ENCODE measurements at places on chromosomes 2 and 18.
A peak's percentile ranks its signal among the peaks of the same experiment; 100 is the strongest.

DNA sequence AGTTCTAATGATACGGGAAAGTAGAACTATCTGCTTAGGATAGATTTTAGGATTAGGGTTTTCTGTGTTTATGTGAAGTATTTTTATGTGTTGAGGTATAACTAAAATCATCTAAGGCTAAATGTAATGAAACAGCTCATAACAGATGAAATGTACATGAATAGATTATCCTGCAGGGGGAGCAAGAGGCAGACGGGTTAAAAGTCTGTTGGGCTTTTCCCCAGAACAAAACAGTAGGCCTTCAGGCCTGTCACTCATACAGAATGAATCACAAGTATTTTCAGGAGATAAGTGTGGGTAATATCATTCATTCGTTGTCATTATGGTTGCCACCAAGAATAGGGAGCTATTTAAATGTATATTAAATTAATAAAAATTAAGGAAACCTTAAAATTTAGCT lies 107.9 kb upstream of the IL1R2 start:
- no peak for DNase-seq

GRCh38 chr2:78486565-78486964 lies 538.9 kb upstream of the REG3G start:
- DNase-seq = no peak

- no peak for DNase-seq
Measured at GRCh38 chr2:46967990-46968647, 52.5 kb upstream of the MCFD2 start.

DNA sequence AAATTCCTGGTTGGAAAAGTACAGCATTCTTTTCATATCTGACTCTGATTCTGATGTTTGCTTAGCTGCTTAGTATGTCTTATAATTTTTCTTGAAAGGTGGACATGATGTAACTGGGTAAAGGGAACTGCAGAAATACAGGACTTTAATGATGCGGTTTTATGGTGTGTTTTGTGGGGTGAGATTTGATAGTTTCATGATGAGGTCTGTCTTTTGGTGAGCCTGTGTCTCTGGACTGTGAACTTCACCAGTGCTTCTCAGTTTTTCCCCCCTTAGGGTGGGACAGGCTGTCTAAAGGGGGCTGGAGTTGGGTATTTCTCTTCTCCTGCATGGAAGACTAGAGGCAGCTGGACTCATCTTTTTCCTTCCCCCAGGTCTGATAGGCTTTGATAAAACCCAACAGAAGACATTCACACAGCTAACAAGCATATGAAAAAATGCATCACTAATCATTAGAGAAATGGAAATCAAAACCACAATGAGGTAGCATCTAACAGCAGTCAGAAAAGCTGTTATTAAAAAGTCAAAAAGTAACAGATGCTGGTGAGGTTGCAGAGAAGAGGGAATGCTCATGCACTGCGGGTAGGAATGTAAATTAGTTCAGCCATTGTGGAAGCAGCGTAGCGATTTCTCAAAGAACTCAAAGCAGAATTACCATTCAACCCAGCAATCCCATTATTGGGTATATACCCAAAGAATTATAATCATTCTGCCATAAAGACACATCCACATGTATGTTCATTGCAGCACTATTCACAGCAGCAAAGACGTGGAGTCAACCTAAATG lies 77.6 kb downstream of the EPC2 start:
- no peak for DNase-seq

GRCh38 chr18:66325251-66325650 lies 278.6 kb downstream of the CDH19 start:
- DNase-seq = no peak

DNA sequence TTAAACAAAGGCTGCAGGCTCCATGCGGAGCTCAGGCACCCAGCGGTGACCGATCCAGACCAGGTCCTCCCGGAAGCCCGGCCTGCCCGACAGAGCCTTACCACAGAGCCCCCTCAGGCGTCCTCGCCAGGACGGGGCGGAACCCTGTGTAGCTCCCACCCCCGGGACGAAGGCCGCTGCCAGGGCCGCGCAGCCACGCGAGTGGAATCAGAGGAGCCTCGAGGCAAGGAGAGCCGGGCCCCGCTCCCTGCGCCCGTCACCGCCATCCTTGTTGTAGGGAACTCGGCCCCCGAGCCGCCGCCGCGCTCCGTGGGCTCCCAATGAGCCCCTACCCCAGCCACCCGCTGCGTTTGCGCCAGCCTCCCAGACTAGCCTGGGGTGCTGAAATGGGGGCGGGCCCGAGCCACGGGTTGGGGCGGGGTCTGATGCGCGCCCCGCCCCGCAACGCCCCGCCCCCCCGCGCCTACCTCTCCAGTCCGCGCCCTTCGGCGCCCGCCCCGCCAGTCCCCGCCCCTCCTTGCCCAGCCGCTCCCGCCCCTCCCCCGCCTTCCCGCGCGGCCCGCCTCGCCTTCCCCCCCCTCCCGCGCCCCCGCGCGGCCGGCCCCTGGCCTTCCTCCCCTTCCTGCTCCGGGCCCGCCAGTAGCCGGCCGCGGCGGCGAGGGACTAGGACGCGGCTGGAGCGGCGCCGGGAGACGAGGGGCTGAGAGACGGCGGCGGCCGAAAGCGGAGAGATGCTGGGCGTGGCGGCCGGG lies at the start of gene LIMS1:
LIMS1 (plus strand) TSS at position 639 of the 752 bp plus-strand sequence; CDS start at position 732, 93 bp downstream.
- peak; percentile 85 for DNase-seq

DNA sequence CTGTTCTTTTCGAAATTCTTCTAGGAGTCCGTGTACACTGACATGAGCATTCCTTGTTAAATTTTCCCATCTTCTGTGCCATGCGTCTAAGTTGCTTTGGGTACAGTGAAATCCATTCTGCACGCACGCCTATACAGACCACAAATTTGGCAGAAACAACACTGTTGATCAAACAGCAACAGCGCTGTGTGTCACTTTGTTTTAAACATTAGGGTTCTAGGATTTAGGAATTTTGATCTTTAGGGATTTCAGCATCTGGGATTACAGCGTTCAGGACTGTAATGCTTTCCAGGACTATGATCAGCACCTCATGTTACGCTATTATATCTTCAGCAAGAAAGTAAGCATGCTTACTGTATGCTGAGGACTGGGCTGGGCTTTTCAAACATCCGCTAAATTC lies 47.1 kb upstream of the FHL2 start:
- no peak for DNase-seq

DNA sequence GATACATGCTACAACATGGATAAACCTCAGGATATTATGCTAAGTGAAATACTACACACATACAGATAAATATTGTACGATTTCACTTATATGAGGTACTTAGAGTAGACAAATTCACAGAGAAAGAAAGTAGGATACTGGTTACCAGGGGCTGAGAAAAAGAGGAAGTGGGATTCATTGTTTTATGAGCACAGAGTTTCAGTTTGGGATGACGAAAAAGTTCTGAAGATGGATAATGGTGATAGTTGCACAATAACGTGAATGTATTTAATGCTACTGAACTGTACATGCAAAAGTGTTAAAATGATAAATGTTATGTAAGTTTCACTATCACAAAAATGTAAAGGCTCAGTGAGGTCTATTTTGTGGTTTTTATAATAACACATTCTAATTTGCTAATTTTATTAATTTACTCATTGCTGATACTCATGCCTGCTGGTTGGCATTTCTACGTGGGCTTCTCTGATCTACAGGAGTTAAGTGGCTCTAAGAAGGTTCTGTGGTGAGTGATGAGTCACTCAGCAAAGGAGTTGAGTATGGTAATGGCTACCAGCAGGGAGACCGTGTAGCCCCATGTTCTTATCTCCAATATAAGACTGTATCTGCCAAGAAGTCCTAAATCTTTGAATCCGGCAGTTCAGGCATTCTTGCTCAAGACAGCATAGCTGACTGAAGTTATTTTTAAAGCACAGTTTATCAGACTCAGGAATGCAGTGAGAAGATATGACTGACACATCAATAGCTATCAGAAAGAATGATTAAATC lies 41.1 kb downstream of the UPP2 start:
- DNase-seq = no peak

GRCh38 chr2:68367953-68368653 lies 3.0 kb downstream of the PLEK start:
- no peak for DNase-seq

- DNase-seq = no peak
Measured at GRCh38 chr2:2825062-2825461, 494.0 kb upstream of the MYT1L start.

GRCh38 chr2:217222309-217222910 lies 362.5 kb upstream of the TNP1 start:
- DNase-seq = no peak

DNA sequence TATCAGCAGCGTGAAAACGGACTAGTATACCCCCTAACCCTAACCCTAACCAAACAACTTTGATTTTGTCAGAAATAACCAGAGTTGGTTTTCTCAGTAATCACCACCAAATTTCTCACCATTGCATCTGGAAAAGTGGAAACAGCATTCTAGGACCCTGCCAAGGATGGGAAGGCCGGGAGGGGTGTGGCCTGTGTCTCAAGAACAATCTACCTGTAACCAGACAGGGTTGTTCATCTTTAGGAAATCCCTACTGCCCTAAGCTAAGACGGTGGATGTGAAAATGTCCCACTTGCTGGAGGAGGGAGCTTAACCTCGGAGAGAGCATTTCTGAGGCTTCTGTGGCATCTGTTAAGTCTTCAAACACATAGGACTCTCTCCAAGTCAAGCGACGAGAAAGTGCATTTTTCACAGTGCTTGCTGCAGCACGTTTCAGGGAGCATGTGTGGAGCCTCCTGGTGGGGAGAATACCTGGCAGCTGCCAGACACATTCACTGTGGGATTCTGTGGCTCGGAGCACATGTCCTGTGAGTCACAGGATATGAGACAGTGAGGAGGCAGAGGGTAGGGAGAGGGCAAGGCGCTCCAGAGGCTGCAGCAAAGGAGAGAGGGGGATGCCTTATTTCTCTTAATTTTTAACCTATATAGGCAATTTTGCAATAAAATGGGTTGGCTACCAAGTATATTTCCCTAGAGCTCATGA lies 207.5 kb downstream of the SPP2 start:
- no peak for DNase-seq

DNA sequence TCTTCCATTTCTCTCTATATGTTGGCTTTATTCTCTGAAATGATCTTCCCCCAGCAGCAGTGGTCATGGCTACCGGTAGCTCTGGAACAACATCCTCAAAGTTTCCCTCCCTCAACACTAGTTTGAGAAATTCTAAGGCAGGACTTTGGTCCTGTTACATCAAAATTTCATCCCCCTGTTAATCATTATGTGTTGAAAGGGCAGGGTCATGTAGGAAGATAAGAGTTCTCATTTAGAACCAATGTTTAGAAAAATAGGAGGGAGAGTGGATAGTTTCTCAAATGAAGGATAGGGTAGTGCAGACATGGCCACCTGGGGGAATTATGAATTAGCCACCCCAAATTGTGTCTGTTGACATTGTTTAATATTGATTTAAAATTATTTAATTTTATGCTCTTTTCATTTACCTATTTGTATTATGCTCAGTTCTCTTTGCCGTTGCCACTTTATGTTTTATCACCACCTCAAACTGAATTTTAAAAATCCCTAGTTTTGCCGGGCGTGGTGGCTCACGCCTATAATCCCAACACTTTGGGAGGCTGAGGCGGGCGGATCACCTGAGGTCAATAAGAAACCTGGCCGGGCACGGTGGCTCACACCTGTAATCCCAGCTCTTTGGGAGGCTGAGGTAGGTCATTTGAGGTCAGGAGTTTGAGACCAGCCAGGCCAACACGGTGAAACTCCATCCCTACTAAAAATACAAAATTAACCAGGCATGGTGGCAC lies 22.3 kb downstream of the EML4 start:
- no peak for DNase-seq

- no peak for DNase-seq
Measured at GRCh38 chr2:172397148-172397834, 30.1 kb upstream of the ITGA6 start.

GRCh38 chr2:53252115-53252514 lies 515.5 kb upstream of the CHAC2 start:
- no peak for DNase-seq

DNA sequence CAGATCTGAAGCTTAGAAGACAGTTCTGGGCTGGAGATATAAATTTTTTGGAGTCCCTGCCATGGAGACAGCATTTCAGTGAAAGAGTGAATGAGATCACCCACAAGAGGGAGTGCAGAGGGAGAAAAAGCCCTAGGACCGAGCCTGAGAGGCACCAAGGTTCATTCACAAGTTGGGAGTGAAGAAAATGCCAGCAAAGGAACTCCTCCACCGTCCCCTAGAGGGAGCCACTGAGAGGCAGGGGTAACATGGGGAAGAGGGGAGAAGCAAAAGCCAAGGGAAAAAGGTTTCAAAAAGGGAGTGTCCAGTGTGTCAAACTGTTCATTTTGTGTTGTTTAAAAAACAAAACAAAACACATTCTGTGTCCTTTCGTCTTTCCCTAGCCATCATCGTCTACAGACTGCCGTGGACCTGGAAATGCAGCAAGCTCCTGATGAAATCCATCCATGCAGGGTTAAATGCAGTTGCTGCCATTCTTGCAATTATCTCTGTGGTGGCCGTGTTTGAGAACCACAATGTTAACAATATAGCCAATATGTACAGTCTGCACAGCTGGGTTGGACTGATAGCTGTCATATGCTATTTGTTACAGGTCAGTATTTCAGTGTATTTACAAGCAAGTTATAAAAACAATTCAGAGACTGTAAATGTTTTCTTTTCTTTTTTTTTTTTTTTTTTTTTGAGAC lies 19.1 kb downstream of the CYBRD1 start:
- DNase-seq = no peak

- no peak for DNase-seq
Measured at GRCh38 chr2:119914266-119914665, 98.6 kb upstream of the EPB41L5 start.
